ENCODE measurements at places on chromosomes 7 and 10.

DNA sequence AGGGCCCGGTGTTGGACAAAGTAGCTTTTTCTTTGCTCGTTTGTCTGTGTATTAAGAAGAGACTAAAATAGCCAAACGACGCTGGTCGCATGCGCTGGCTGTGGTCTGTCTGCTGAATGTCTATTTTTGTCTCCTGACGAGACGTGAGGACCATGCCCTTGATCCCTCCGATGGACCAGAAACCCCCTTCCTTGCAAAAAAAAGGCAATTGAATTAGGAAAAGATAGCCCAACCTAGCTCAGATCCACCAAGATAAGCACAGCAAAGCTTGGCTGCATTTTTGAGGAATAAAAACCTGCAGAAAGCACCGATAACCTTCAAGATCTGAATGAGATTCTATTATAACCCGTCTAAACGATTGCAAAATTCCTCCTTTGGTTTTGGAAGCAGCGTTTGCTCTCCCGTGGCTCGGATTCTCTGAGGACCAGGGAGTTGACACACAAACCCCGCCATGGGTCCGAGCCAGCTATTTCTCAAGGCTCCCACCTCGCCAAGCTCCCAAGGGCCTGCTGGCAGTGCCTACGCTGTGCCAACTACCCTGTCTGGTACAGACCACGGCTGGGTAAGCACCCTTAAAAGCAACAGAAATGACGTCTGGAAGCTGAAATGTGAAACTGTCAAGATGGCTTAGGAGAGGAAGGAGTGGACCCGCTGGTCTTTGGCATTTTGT lies 17.7 kb upstream of the TTYH3 start:
- no peak for DNase-seq

- no peak for DNase-seq
These were observed 131.2 kb upstream of the MKI67 start for GRCh38 chr10:128257428-128257827.

DNA sequence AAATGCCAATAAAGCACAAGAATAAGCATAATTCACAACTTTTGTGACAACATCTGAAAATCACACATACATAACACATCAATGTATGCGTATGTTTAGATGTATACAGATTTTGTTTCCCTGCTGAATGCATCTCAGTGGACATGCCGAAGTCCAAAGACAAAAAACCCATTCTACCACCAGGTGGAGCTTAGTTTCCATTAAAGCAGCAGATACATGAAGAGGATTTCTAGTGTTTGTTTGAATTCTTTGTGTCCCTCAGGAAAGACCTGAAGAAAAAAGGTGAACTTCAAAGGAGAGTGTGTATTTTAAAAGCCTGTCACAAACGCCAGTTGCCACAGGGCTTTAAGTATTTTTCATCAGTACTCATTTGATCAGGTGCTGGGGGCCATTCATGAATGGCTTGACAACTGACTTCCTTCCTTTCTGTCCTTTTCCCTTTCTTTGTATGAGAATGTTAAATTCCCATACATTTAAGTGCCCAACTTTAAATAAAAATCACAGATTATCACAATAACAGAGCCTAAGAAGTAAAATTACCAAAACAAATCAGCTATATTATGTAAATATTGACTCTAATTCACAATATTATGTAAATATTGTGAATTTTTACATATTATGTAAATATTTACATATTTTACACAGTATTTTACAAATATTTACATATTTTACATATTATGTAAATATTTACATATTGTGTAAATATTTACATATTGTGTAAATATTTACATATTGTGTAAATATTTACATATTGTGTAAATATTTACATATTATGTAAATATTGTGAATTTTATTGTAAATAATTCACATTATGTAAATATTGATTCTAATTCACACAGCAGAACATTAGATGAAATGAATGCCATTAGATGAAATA lies 343.0 kb downstream of the CRPPA start:
- DNase-seq: no peak

- no peak for DNase-seq
These were observed 227.5 kb upstream of the CHRM2 start for GRCh38 chr7:136640977-136641376.

DNA sequence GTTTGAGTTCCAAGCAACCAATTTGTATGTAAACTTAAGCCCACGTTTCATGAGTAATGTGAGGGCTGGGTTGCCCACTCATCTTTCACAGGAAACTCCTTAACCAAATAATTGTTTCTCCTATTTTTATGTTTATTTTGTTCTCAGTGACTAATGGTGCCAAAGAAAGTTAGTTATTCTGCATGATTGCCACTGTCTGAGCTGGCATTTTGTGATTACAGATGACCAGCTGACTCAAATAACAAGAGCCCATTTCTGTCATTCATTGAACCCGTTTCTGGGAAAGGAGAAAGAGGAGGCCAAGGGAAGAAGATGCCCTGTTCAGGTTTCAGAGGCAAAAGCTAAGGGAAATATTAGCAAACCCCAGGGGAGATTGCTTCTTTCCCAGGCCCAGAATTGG lies 186.9 kb upstream of the MYO3A start:
- no peak for DNase-seq

DNA sequence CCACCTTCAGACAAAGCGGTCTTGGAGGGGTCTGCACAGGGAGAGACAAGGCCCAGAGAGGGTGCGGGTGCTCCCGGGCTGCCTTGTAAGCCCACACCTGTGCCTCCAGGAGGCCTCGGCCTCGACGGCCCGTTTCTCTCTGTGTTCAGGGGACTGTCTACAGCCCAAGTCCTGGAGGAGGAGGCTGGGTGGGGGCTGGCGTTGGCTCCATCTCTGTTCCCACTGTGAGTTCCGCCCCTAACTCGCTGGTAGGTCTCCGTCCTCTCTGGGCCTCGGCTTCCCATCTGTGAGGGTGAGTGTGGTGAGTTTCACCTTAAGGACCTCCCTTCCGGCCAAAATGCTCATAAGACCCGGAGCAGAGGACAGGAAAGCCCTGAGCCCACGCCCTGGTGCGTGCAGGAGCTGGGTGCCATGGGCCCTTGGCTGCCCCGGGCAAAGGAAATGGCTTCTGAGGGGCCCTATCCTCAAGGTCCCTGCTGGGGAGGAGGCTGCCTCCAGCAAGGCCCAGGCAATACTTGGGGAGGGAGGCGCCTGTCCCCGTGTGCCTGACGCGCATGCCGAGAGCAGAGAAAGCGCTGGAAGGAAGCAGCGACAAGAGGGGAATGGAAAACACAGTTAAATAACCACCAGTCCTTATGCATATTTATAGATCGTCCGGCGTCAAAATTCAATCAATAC lies 276.8 kb downstream of the ELFN1 start:
- DNase-seq: no peak

DNA sequence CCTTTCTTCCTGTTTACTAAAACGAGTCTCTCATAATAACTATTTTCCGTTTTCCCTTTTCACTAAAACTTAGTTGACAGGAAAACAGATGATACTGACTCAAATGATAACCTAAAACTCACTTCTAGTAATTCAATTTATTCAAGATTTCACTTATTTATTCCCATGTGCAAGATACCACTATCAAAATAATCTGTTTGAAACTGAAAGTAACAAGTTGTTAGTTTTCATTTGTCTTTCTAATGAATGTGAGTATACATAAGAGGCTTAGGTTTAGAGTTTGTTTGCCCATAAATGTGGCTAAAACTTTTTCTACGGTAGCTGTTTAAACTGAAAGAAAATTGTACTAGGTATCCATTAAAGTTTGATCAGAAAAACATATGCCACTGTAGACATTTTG lies 314.9 kb upstream of the STEAP1 start:
- DNase-seq: no peak

DNA sequence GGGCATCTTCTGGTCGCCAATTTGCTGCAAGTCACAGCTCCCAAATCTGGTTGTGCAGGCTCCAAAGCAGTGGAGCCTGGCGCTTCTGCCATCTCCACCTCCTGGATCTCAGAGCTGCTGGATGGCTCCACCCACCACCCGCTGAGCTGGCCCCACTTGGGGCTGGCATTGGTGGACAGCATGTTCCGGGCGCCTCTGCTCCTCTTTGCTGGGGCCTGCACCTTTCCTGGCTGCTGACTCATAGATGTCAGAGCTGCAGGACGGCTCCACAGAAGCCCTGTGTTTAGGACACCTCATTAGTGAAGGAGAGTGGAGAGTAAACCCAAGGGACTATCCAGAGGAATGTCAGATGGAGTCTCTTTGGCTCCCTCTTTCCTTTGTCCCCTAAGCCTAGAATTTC lies 27.4 kb downstream of the MAPK8 start:
- no peak for DNase-seq

DNA sequence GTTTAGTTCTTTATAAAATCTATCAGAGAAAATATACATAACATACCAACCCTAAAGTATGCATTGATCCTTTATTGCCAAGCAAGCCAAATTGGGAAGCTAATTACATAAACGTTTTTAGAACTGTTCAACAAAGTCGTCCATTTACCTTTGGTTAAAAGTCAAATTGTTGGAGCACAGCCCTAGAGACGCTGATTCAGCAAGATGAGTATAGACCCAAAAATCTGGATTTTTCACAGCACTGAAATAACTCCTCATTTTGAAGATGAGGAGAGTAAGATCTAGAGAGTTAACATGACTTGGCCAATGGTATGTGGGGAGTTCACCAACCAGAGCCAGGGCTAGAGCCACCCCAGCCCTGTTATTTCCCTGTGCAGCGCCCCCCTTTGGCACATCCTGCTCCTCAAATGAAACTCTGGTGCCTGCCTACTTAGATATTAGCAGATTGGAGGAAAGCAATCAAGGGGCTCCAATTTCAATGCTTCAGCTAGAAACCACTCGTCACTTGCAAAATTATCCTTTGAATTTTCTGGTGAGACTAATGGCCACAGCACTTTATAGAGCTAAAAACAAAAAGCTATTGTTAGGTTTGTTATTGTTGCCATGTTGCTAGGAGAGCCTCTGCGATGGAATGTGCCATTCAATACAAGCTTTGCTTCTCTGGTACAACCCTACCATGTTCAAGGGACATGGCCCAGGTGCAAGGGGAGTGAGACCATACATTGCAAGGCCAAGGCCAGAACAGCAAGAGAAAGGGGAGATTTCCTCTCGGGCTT lies 132.6 kb upstream of the ZEB1 start:
- no peak for DNase-seq

DNA sequence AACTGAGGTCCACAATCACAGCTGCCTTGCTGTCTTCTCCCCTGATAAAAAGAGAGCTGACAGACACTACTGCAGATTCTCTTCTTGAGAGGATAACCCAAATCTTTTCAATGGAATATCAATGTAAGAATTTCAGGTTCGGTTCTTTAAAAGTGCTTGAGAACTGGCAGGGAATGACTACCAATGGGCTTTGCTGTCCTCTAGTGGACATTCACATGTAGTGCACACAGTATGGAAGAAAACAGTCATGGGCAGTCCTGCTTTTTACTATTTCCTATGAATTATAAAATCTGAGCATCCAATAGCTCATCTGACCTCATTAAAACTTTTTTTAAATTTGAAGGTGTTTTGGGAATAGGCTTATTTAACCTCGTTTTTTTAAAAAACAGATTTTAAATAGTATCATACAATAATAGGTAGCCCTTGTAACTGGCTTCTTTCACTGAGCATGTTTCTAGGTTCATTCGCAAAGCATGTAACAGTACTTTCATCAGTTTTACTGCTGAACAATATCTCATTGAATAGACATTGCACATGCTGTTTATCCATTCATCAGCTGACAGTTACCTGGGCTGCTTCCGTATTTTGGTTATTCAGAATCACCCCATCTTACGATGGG lies 18.3 kb downstream of the FZD9 start:
- DNase-seq: no peak

DNA sequence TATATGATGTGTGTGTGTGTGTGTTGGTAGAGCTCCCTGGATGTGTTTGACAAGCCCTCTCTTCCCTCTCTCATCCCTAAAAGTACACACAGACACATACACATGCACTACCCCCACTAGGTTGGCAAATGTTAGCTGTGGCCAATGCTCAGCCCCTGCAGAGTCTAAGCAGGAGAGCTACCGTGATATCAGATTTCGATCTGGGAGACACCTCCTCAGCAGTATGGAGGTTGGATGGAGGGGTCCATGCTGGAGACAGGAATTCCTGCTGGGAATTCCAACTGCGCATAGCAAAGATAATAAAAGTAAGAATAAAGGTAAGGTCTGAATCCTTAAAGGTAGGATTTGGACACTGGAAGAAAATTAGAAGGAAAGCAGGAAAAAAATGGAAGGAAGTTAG lies 85.7 kb downstream of the C10orf90 start:
- no peak for DNase-seq

DNA sequence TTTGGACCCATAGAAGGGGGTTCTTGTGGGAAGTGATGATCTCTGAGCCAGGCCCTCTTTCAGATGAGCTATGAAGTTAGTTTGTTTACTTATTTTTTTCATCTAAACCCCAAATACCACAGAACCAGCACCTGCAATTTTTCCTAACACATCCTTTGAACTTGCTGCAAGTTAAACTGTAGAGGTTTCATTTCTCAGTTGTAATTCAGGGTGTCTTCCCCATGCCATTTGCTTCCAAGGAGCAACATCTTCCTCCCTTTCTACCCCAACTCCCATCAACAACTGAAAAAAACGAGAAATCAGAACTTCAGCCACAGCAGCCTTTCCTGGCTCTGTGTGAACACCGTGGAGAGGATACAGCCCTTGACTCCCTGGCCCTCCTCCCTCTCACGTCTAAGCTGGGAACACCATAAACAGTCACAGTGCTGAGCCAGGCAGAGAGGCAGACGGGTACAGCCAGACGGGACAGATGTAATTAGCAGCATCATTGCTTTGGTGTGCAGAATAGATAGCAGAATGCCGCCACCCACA lies 63.6 kb downstream of the RGS10 start:
- no peak for DNase-seq

- no peak for DNase-seq
These were observed 121.7 kb downstream of the PRPF18 start for GRCh38 chr10:13708256-13708990.

DNA sequence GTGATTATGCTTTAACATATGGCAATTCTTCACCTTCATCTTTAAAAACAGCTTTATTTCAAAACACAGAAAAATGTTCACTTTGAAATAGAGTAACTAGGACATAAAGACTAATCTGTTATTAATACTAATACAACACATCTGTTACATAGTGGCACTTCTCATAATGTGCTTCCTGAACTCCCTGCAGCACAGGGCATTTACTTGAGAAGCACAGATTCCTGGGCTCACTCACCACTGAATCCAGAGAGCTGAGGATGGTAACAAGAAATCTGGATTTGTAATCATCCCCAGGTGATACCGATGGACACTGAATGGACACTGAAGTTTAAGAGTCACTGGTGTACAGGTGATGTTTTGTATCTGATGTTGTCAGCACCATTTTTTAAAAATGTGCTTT lies 96.1 kb downstream of the COL28A1 start:
- DNase-seq: no peak

DNA sequence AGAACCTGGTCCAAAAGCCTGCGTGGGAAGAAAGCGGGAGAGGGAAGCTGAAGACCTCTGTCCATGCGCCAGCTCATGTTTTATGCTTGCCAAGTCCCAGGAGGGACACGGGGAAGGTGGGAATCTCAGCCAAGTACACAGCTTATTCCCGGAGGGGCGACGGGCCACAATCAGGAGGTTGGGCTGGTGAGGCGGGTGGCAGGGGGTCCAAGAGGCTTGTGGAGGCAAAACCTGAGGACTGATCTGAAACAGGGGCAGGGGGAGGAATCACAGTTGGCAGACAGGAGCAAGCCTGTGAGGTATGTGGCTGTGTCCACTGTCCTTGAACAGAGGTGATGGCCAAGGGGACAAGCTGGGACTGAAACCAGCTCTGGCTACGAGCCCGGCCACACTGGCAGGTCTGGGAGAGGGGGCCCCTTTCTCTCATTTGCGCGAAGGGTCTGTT lies 38.0 kb upstream of the LEP start:
- DNase-seq: no peak

- no peak for DNase-seq
These were observed 182.2 kb upstream of the AOAH start for GRCh38 chr7:36906448-36906847.

- DNase-seq: no peak
These were observed 105.7 kb downstream of the ST8SIA6 start for GRCh38 chr10:17348501-17349349.
